Daoy (cell line): ENCODE measurements at places on chromosomes 7 and 10. TPM values are rescaled to one million over a fixed set of nuclear protein-coding genes. Genes with fewer than 3 reads are reported as not detected.

The CYP2C19 gene
- not detected in 2 replicates for total RNA-seq

The CYP3A7 gene
- total RNA-seq = not detected in 2 replicates

The LARP4B gene
- total RNA-seq = 21.9 and 23.6 TPM in 2 replicates

The GTPBP4 gene
- total RNA-seq = 80.8 and 88.5 TPM in 2 replicates

The ZMIZ2 gene
- 6.5 and 16.2 TPM in 2 replicates for total RNA-seq

The IL2RA gene
- total RNA-seq = not detected in 2 replicates

The CALCR gene
- total RNA-seq = not detected in 2 replicates
